ENCODE measurements at places on chromosomes 16 and 17. TPM values are rescaled to one million over a fixed set of nuclear protein-coding genes. Genes with fewer than 3 reads are reported as not detected.

The SDR42E2 gene
- not detected for total RNA-seq

The SBK1 gene
- 117 TPM for total RNA-seq

DNA sequence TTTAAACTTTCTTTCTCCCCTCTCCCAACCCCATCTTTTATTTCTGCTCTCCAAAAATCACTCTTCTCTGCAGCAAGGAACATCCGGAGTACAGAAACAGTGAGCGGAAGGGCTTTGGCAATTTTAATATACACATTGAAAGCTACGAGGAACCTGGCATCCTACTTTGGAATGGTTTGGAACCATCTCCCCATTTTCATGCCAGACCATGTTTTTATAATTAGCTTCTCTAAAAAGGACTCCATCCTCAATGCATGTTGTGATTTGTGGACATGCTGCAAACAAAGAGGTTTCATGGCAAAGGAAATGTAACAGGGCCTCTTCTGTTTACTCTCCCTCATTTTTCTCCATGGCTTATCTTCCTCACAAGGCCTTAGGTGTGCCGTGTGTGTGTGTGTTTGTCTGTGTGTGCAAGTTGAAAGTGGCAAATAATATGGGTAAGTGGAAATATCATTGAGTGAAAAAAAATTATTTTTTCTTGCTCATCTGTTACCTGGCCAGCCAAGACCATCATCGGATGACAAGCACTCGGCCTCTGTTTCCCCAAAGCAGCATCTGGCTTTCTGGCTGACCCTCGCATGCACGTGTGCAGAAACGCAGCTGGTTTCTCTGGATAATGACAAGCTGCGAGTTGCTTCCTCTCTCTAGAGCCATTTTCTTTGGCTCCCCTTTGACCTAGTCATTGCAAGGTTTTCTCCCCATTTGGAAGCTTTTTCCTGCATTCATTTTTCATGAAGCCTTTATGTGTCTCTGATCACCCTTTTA lies 585.0 kb downstream of the TMEM114 start:
- H3K27ac ChIP-seq, result no peak overlapping the region
- no peaks in the 10 kb centered on the region for H3K4me1 ChIP-seq
- no peak for DNase-seq
- peaks cover 3% of the 10 kb centered on the region for H3K27me3 ChIP-seq
- H3K4me3 ChIP-seq, result no peak overlapping the region
- peaks cover 5% of the 10 kb centered on the region for H3K36me3 ChIP-seq

GRCh38 chr16:66382966-66383299 lies 16.4 kb downstream of the CDH5 start:
- peaks cover 6% of the 10 kb centered on the region for H3K36me3 ChIP-seq
- H3K4me1 ChIP-seq, result peaks cover 1% of the 10 kb centered on the region
- no peak for DNase-seq
- no peak overlapping the region for H3K4me3 ChIP-seq
- peaks cover 8% of the 10 kb centered on the region for H3K27me3 ChIP-seq

The TCAP gene
- total RNA-seq, result 2.3 TPM

DNA sequence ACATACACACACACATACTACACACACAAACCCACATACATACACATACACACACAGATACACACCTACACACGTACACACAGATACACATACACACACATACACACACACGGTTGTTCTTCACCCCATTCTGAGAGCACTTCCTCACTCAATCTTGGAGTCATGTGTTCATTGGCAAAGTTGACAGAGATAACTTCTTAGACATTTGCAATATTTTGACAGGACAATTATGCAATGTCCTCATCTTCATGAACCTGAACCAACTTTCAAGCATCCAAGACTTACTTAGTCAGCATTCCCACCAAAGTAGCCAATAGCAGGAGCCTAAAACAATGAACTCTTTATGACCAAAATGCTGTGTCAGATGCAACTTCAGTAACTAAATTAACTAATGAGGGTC lies 77.1 kb upstream of the DNAH17 start:
- no peaks in the 10 kb centered on the region for H3K27me3 ChIP-seq
- H3K27ac ChIP-seq, result no peak overlapping the region
- no peaks in the 10 kb centered on the region for H3K4me1 ChIP-seq
- peaks cover 3% of the 10 kb centered on the region for H3K36me3 ChIP-seq

- peaks cover 17% of the 10 kb centered on the region for H3K27me3 ChIP-seq
- no peak overlapping the region for H3K27ac ChIP-seq
- H3K4me1 ChIP-seq, result peaks cover 22% of the 10 kb centered on the region
- no peak overlapping the region for H3K4me3 ChIP-seq
- H3K36me3 ChIP-seq, result no peaks in the 10 kb centered on the region
These were observed 7.5 kb upstream of the SMTNL2 start for GRCh38 chr17:4576729-4577322.

DNA sequence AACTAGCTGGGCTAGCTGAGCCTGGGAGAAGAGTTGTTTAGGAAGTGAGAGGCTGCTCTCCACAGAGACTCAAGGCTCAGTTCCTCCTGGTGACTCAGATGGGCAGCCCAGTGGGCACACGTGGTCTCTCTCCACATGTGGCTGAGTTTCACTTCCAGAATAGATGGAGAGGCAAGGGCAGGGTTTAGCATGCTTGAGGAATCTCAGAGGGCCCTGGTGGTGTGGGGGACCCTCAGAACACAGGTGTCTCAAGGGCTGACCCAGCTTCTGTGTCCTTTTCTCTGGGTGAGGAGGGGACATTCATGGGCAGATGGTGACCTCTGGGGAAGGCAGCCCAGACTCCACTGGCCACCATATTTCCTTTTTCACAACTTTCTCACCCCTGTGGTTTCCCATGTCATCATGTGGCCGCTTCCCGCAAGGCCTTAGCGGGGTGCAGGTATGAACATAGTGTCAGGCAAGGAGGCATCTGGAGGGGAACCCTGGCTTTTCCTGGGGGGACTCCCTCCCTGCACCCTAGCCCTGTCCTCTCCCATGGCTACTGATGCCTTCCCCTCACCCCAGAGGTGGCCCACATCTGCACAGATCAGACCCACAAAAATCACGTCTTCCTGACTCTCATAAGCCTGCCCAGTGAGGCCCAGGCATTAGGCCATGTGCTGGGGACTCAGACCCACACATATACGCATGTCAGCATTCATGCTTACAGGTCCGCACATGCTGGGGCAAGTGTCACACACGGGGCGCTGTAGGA lies 3.3 kb downstream of the GRN start:
- H3K4me1 ChIP-seq, result peaks cover 9% of the 10 kb centered on the region
- peaks cover 17% of the 10 kb centered on the region for H3K27me3 ChIP-seq
- H3K27ac ChIP-seq, result no peak overlapping the region
- H3K36me3 ChIP-seq, result no peaks in the 10 kb centered on the region
- H3K4me3 ChIP-seq, result no peak overlapping the region
